AG09309 (cell line): ENCODE measurements at places on chromosomes 7 and 10.

DNA sequence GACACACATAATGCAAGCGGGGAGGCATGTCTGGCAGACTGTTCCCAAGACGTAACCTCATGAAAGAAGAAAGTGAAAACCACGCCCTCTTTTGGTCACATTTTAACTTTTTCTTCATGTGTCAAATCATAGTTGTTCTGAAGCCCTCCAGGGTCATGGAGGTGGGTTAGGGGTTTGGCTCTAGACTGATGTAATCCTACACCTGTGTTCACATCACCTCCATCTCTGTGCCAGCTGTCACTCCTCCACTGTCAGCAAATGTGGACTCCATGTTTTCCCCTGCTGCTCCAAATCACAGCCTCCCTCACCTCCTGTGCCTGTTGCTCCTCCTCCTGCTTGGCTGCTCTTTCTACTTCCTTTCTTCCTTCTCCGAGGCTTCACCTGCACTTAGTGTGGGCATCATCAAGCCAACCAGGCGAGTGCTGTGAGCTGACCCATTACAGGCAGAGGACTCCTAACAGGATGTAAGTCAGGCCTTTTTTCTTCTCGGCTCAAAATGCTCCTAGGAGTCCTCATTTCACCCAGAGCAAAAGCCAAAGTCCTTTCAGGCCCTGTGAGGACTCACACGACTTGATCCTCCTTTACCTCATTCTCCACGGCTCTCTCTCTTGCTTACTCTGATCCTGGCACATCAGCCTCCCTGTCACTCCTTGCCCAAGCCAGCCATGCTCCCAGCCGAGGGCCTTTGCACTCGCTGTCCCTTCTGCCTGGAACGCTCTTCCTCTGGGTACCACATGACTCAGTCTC, 66.4 kb upstream of the IFRD1 start:
- no peak for DNase-seq

GRCh38 chr10:11063856-11064255, 46.2 kb downstream of the CELF2 start:
- no peak for DNase-seq

- DNase-seq = peak; percentile 70
Measured at GRCh38 chr10:88186335-88186734, 322.9 kb downstream of the PTEN start.

GRCh38 chr10:123944661-123945060, 53.1 kb upstream of the CPXM2 start:
- no peak for DNase-seq

DNA sequence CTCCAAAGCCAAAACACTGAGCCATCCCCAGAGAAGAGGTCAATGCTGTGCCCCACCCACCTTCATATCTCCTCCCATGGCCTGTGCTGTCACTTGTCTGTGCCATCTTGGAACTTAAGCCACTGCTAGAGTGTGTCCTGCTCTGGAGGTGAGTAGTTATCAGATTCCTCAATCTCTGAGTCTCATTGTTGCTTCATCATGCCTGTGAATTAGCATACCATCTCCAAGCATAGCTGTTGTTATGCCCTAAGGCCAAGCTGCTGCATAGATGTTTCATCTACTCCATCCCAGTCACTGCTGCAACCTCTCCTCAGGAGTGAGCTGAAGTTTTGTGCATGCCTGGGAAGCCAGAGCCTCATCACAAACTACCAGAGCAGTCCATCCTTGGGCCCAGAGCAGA, 349.0 kb downstream of the ZWINT start:
- no peak for DNase-seq

- DNase-seq = no peak
Measured at GRCh38 chr7:108016841-108017775, 14.1 kb upstream of the LAMB1 start.
